ENCODE measurements at places on chromosomes 4 and X.

- DNase-seq, result no peak
These were observed 181.4 kb downstream of the RPA4 start for GRCh38 chrX:97065066-97065465.

GRCh38 chrX:1598876-1599790 lies 7.7 kb downstream of the AKAP17A start:
- no peak for DNase-seq

- peak; percentile 24 for DNase-seq
These were observed 24.9 kb upstream of the SGMS2 start for GRCh38 chr4:107799669-107800450.

DNA sequence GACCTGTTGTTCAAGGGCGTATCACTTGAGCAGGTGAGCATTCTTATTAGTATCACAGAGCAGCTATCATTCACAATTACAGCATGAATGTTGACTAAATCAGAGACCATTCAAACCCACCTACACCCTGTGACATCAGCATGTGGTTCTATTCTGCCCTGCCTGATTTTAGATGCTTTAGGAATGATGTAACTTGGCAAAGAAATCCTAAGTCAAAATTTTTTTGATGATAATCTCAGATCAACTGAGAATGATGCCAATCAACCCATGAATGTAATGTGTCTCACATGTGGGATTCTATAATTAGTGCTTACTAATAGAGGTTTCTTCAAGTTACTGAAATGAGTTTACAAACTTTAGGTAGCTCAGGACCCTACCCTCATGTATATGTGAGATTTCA lies 13.4 kb upstream of the CHIC2 start:
- DNase-seq, result no peak

- DNase-seq, result peak; percentile 77
These were observed 11.8 kb upstream of the DCUN1D4 start for GRCh38 chr4:51831133-51831532.

DNA sequence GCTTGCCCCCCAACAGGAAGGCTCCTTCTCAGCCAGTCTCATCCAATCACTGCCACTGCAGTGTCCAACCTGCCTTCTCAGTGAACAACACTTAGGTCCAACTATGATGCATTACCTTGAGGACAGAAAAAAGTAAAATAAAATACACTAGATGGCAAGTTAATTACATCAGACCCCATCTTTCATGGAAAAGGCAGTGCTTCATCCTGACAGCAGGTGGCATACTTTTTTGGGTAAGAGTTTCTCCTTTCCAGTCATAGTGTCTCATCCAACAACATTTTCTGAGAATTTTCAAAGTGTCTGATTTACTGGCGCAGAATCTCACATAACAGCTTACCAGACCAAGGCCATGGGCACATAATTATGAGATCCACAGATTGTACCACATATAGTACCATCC lies 1742.8 kb downstream of the PCDH7 start:
- DNase-seq, result no peak

GRCh38 chr4:75655562-75655961 lies 17.6 kb downstream of the G3BP2 start:
- DNase-seq, result no peak

DNA sequence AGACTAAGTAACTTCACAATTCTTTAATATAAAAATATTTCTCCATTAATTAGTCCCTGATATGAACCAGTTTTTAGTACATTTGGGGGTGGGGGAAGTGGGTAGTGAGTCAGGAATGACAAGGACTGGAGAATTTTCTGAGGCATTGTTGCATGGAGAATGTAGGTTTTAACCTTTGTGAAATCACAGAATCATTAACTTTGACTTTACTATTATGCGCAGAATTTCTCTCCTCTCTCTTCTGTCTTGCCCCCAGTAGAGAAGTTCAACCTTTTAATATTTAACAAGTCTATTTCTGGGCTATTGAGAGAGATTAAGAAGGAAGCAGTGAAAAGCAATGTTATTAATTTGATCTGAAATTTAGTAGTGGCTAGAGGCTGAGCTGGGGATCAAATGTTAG lies 597.0 kb downstream of the PCDH18 start:
- DNase-seq, result no peak

GRCh38 chr4:160202802-160203201 lies 1099.9 kb downstream of the RAPGEF2 start:
- no peak for DNase-seq

DNA sequence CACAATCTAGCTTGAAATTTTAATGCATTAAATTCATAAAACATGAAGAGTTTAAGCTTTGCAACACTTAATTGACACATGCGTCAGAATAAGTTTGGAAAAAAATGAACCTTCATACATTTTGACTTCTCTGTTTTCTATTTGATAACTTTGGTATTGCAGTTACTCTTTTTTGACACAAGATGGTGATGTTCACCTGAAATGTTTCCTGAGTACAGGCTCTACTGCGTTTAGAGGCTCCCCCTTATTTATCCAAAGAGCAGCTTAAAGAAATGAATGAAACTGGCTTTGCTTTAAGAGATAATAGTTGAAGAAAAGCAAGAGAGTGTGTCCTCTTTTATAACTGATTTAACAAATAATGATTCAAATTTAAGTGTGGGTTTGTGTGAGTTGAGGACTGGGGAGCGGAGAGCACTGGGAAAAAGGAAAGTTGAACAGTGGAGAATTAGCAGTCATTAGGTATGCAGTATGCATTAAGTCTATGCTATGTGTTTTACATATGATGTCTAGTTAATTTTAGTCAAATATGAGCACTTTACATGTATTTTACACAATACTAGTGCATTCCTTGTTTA lies 180.6 kb upstream of the NUDT6 start:
- peak; percentile 65 for DNase-seq

- DNase-seq, result no peak
These were observed 115.8 kb upstream of the BMPR1B start for GRCh38 chr4:94641702-94642560.

DNA sequence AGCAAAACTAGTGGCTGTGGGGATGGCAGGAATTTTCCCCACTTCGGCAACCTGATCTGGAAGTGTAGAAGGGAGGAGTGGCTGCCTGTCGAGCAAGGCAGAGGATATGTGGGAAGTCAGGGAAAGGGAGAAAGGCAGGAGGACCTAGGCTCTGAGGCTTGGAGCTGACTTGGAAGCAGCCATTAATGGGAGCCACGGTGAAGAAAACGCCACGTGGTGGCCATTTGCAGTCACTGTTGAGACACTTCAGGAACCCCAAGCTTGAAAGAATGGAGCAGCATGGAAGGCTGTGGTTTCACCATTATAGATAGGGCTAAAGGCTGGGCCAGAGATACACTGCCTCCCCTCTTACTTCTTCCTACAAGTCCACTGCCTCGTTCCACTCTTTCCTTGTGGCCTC lies 41.8 kb upstream of the MAML3 start:
- DNase-seq, result no peak

GRCh38 chrX:119398587-119398973 lies 556 bp upstream of the SLC25A43 start:
- DNase-seq, result peak; percentile 39

DNA sequence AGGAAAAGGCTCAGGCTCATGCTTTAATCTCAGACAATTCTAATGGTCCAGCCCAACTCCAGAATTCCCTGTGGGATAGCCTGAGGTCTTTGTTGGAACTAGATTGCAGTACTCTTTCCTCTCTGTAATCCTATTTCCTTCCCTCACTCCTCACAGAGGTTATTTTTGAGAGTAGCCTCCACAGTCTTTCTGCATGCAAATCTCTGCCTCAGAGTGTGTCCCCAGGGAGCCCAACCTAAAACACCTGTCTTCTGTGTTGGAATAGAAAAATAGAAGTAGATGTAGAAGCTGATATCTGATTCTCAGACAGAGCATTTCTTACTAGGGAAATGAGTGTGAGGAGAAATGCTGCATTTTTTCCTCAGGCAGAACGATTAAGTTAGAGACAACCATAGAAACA lies 915.5 kb upstream of the EPHA5 start:
- no peak for DNase-seq

DNA sequence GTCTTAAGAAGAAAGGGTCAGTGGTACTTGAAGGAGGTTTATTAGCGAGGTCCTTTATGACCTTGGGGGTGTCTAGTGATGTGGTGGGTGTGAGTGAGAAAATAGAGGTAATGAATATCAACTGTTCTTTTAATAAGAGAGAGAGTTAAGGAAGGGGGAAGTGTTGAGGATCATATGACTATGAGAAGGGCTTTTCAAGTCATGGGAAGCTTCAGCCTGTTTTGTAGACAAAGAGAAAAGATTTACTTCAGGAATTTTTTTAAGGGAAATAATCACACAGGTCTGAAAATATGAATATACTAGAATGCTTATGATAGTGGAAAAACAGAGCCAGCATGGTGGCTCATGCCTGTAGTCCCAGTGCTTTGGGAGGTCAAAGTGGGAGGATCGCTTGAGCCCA lies 41.3 kb upstream of the MTMR1 start:
- DNase-seq, result no peak

DNA sequence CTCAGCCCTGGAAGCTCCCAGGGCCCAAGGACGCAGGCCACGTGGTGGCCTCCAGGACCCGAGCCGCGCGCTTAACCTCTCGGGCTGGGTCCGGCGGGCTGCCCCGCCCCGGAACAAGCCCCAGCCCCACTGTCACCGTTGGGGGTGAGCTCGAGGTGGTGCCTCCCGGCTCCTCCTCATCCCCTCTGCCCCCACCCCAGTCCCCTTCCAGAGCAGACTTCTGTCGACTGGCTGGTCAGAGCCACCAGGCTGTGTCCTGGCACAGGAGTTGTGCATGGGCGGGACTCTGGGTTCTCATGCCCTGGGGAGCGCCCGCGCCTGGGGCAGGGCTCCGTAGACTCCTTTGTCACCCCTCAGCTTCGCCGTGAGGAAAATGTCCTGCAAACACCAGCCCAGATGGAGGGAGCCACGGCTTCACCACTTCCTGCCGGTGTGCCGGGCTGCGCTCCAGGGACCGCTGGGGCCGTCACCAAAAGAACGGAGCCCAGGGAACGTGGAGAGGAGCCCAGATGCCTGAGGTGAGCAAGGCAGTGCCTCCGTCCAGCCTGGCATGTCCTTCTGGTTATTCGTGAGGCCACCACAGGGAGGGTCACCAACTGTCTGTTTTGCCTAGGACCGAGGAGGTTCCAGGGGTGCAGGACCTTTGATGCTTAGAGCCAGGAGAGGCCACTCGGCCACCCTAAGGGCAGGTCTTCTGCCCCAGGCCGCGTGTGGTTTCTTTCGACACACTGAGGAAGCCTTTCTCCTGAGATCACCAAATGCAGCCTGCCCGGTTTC lies 7.1 kb upstream of the RGS12 start:
- peak; percentile 32 for DNase-seq

DNA sequence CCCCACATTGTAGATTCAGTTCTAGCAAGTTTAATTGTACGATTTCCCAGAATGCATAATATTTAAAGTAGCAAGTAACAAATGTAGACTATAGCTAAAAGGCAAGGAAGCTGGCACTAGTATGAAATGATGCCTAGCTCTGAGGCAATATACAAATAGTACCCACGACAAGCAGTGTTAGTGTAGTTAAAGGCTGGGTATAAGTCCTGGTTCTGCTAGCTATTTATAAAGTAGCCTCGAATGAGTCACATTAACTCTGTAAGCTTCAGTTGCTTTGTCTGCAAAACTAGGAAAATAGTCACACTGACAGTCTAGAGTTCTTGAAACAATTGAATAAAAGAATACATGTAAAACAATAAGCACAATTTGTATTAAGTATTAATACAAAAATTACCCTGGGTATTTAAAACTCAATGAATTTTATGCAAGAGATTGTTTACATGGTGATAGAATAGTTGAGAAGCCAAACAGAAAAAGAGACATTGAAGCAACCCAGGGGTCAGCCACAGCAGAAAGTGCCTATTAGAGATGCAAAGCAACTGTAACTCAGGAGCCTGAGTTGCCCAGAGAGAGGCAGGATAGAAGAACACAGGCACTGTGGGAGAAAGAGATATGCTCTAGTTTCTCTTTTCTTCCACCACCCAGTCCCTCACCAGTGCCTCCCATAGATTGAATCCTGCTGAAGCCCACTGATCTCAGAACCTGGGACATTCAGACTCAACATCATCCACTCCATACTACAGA lies 949.0 kb downstream of the C4orf33 start:
- DNase-seq, result no peak

DNA sequence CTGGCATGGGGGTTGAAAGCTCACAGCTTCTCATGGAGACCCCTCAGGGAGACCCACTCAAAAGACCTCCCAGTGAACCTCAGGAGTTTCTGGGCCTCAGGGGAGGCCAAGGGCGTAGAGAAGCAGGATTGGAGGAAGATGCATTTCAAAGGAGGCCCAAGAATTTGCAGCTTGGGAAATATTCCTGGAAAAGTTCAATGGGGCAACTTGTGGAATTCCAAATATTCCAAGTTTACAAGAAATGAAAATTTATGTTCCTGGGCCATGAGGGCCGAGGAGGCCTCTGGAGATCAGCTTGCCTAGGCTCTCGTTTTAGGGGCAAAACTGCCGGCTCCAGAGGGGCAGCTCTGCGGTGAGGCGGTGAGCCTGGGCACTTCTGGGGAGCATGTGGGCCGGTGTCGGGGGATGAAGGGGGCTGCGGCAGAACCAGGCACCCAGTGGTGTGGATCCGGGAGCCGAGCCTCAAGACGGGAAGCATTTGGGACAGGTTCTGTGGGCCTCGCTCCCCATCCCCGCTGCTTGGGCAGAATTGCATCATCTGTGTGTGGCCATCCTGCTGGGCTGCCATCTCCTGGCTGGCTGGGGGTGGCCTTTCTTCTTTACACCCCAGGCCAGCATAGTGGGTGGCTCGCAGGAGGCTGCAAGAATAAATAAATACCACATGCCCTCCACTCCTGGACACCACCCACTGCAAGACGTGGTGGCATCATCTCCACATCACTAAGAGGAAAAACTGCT lies 54.6 kb upstream of the GPR78 start:
- DNase-seq, result no peak

DNA sequence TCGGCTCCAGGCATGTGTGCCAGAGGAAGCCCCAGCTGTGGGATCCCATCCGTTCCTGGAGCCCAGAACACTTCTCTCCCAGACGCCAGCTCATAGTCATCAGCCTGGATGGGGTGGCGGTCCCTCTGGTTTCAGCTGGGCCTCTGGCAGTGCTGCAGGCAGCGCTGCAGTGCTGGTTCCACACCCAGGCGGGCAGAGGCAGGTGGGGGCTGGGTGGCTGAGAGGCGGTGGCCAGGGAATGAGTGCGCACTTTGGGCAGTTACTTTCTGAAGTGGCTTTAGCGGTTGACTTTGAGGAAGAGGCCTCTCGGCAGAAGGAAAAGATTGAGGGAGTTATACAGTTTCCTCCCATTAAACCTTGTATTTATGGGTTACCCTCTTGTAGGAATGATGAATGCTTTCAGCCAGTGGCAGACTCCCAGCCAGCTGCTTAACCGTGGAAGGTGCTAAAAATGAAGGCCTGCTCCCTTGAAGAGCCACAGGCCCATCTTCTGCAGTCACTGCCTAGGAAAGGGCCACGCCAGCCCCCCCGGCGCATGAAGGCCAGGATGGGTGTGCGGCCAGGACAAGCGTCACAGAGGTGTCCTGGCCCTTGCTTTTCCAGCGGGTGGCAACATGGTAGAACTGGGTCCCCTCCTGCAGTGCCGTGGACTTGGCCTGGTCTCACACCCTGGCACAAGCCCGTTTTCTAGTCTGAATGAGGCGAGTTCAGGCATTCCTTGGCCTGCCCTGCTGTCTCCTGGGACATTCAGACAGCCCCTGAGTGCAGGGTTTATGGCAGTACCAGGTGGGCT lies 9.9 kb downstream of the TADA2B start:
- peak; percentile 73 for DNase-seq

GRCh38 chr4:12389604-12390003 lies 960.9 kb upstream of the HS3ST1 start:
- DNase-seq, result no peak

Measured in stomach (tissue), 19 donors.